ENCODE measurements at places on chromosomes 3 and 15.

DNA sequence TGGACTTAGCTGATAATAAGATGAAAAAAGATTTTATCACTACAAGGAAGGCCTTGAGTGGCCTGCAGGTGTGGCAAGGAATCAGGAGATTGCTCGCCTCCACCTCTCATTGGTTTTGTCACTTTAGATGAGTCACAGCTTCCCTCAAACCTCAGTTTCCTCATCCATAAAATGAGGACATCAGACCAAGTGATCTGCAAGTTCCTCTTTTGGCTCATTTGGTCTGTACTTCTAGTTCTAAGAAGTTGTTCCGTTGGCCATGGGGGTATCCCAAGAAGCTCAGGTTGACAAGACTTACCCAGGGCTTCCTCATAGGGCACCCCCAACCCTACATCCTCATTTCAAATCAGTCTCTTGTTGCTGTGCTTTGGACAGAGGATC is 254.1 kb downstream of the UACA start:
- no peak for DNase-seq

- no peak for DNase-seq
These were observed 10.7 kb downstream of the TADA3 start for GRCh38 chr3:9781551-9781950.

DNA sequence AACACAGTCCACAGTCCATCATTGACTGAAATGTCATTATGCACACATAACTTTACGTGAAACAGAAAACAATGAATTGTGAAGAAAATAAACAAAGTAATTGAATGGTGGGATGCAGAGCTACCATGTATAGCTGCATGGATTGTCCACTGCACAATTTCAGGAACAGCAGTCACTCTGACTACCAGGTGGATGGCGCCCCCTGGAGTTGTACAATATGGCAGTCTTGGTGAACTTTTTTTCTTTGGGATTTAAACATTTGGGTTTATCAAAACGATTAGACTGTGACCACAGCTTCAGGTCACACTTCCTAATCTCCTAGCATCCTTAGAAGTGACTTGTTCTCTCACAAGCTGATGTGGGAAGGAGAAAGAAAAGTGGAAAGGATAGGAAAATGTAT is 48.9 kb upstream of the TCF12 start:
- no peak for DNase-seq

GRCh38 chr15:101600035-101600434 is 52.1 kb downstream of the TM2D3 start:
- no peak for DNase-seq

GRCh38 chr15:26879706-26880105 is 12.8 kb downstream of the GABRA5 start:
- DNase-seq = no peak

DNA sequence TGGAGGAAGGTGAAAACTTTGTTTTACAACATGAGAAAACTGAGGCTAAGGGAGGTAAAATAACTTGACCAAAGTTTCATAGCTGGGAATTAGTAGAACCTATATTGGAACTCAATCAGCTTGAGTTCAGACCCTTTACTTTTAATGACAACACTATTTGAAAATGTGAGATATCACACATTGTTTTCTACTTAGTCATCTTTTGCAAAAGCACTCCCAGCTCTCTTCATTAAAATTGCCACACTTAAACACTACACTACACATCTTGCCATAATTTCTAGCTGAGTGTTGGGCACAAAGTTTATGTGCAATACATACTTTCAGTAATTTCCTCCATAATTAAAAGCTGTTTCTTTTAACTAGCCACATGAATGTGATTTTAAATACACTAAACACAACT is 230.4 kb upstream of the DCBLD2 start:
- no peak for DNase-seq

DNA sequence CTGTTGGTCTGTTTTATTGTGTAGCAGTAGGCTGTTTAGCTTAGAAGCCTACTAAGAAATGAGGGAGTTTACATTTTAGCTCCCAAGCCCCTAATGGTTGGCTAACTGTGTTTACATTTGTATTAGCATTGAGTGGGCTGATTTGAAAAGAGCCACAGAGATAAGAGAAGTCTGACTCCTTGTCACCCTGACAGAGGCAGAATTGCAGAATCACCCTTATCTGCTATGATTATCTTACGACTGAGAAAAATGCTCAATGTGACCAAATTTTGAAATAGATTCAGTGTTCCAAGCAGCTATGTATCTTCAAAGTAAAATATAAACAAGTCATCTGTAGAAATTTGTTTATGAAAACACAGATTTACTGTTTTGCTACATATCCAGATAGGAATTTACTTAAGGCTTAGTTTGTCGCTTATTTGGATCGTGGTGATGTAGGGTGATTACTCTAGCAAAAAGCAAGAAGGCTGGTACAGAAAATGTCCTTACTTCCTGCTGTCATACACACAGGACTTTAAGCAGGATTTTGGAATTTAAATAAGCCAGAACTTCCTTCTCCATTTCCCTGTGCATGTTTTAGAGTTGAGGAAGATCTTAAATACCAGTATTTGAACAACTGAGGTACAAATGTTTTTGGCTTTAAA is 19.0 kb downstream of the SEMA6D start:
- DNase-seq = no peak

DNA sequence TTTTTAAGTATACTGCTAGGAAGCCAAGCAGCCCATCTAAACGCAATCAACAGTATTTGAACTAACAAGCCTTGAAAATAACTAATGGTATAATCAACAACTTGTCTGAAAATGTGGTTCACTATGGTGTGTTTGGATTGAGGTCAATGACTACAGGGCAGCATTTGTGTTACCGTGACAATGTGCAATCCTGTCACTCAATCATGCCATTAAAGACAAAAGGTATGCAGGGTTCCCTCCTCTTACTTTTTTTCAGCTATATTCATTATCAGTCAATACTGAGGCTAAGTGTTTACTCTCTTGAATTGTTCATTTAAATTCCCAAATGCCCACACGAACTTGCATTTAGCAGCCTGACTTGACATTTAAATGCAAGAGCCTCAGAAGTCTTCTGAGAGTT is 1099.3 kb upstream of the EPHA6 start:
- no peak for DNase-seq

- DNase-seq = no peak
These were observed 37.6 kb downstream of the C2CD4A start for GRCh38 chr15:62104401-62104800.

GRCh38 chr3:99502871-99503270 is 135.5 kb upstream of the COL8A1 start:
- no peak for DNase-seq

GRCh38 chr3:184952671-184953070 is 140.7 kb downstream of the VPS8 start:
- DNase-seq = no peak

- DNase-seq = no peak
These were observed 26.9 kb upstream of the TPM1 start for GRCh38 chr15:63015618-63016017.

DNA sequence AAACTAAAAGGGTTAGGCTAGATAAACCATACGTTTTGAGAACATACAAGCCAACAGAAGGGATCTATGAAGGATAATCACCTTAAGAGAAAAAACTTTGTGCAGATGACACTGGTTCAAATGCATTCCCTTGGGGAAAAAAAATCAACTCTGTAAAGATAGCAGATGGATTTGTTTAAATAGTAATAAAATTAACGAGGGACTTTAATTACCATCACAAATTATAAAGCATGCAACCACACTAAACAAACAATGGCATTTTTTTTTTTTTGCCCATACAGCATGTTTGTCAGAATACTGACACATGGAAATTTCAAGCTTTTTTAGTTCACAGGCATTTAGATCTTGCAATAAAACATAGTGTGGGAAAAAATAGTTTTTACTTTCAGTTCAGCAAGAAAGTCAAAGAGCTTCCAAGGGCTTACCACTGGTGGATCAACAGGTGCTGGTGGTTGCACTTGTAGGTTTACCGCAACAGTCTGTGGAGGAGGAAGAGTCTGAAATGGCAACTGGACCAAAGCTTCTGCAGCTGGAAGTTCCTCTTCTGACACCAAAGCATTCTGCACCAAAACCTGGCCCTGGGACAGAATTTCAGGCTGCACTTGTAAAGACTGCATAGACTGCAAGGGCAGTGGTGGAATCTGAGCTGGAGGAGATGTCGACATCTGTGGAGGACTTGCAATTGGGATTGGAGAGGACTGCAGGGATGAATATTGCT is 53.1 kb downstream of the PHC3 start:
- DNase-seq = no peak

DNA sequence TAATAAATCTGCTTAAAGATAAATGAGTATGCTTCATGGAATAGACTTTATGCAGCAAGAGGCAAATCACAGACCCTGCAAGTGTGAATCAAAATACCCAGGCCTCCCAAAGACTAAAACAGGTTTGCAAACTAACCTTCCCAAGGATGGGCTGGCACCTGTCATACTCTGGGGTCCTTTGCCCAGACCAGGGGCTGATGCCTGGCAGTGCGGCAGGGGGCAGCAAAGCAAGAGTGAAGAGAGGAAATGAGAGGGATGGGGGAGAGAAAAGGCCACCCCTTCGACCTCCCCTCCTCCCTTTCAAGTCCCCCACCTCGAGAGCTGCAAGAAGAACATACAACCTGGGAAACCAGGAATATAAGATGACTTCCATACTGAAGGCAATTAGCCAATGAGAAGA is 31.8 kb downstream of the XXYLT1 start:
- DNase-seq = no peak

- no peak for DNase-seq
These were observed 691.6 kb downstream of the ZNF385D start for GRCh38 chr3:21059404-21059803.

DNA sequence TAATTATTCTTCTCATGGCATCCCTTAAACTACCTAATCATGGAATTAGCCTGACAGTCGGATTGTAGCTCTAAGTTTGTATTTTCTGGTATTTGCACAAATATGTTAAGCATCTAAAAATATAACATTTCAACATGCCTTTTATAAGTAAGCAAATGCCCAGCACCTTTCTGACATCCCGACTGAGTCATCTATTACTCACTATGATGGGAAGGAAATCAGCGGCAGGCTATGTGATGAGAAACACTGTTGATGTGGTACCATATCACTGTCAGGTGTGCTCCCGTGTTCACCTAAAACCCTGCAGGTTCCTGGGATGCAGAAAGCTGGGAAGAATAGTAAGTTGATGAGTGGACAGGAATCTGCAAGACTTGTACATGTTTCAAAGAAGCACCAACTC is 367.8 kb upstream of the IL12A start:
- no peak for DNase-seq

DNA sequence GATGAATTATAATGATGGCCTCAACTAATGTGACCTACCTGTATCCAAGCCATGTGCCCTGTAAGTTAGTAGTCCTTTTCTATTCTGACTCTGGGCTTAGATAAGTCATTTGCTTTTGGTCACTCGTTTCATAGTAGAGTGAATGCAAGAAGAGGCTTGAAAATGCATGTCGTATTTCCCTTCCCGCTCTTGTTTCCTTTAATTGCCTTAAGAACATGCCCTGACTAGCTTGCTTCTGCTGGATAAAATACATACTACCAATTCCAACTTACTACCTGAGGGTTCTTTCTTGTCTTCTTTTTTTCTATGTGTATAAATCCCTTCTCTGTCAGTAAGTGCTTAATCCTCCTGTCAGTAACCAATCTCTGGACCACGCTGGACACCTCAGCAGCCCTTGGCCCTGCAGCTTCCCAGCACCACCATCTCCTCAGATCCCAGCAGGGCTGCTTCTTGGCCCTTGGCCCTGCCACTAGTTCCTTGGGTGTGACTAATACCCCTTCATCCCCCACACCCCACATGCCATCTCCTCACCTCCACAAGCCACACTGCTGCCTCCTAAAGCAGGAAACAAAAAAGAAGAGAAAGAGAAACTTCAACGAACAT is 771.7 kb downstream of the IGSF11 start:
- no peak for DNase-seq

DNA sequence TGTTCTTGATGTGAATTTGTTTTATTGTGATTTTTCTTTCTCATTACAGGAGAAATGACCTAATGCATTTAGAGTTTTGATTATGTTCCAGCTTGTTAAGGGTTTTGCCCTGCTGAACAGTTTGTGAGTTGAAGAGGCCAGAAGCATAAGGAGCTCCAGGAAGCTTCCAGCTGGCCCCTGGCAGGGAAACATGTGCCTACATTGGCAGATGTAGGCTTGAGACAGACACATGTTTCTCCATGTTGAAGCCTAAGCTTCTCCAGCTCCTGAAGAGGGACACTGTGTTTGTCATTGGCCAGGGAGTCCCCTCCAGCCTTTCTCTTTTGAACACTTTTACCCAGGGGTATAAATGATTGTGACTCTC is 88.4 kb downstream of the ASB7 start:
- no peak for DNase-seq

DNA sequence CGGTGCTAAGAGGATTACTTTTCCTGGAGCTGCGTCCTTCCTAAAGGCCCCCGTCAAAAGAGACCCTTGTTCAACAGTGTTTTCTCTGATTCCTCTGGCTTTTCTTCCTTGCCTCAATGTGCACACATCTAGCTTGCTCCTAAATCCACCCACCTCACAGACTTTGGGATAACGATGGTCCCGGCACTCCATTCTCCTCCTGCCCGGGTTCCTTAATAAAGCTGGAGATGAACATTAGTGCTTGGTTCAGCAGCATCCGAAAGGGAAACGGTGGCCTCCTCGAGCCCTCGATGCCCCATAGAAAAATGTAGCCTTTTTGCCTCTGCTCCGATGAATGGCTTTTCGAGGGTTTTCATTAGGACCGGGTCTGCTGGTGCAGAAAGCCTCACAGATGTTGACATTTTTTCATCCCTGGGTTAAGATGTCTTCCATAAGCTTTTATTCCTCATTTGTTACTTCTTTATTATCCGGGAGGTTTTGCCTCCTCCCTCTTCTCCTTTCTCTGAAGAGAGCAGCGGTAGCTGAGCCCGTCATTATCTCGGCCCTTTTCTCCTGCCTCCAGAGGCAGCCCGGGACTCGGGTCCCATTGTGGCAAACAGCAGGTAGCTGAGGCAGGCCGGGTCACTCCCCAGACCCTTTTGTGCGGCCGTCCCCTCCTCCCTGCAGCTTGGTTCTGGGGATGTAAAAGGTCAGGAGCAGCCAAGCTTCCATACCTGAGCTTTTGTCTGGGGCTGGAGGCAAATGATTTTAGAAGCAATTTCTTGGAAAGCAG is 64.6 kb downstream of the CPN2 start:
- no peak for DNase-seq

DNA sequence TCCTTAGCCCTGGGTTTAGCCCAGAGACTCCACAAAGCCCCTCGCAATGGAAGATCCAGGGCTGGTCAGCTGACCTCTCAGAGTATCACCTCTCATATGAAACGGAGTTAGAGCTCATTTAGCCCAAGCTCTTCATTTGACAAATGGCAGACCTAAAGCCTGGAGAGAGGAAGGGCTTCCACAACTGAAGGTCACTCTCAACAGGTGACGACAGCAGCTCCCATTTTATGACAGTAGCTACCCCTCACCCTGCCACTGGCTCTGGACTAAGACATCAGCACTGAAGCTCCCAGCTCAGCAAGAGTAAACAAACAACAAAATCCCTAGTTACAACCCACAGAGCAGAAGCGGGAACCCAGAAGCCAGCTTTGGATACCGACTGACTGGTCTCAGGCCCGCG is 33.7 kb downstream of the TLE3 start:
- no peak for DNase-seq

- DNase-seq = no peak
These were observed 7.0 kb downstream of the TTC21A start for GRCh38 chr3:39114456-39114855.

GRCh38 chr3:37250435-37250834 is 76.1 kb upstream of the LRRFIP2 start:
- no peak for DNase-seq

GRCh38 chr3:65331730-65332129 is 643.9 kb upstream of the ADAMTS9 start:
- no peak for DNase-seq

Measured in osteocyte (in vitro differentiated cells).